ENCODE measurements at places on chromosomes 3 and 15.
A peak's percentile ranks its signal among the peaks of the same experiment; 100 is the strongest.

DNA sequence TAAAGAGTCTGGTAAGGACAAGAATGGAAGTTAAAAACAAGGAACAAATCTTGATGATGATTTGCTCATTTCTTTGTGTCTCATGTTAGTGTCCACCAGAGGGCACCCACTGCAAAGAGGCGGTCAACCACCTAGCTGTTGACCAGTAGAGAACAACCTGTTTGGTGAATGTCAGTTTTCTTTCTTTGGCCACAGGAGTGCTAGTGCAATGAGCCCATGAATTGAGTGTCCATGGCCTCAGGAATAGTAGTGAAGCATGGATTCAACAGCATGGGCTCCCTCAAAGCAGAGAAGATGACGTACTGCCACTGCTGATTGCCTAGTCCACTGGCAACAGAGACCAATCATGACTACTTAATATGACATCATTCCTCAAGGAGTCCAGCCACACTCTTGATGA lies 10.7 kb upstream of the CNTN6 start:
- DNase-seq = peak; percentile 15

DNA sequence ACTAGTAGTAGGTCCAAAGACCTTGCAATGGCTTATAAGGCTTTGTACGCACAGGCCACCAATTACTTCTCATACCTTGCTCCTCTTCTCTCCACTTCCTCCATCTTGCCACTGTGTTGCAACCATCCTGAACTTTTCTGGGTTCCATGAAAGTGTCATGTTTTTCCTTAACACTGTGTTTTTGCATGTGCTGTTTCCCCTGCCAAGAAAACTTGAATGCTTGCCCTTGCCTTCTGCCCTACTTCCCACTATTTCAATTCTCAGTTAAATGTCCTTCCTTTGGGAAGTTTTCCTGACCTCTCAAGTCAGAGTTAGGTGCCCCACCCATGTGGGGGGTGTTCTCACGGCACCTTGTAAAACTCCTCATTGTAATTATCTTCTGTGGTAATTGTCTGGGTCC lies 182.8 kb downstream of the THRB start:
- DNase-seq = no peak

DNA sequence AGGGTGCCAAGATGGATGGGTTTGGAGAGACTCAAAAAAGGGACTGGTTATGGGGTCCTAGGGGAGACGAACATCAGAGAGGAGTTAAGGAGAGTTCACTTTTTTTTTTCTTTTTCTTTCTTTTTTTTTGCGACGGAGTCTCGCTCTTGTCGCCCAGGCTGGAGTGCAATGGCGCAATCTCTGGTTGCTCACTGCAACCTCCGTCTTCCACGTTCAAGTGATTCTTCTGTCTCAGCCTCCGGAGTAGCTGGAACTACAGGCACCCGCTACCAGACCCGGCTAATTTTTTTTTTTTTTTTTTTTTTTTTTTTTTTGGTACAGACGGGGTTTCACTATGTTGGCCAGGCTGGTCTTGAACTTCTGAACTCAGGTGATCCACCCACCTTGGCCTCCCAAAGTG lies 1.2 kb downstream of the SPINT1 start:
- no peak for DNase-seq

GRCh38 chr3:58557491-58557890 lies 19.7 kb downstream of the FAM107A start:
- DNase-seq = no peak

DNA sequence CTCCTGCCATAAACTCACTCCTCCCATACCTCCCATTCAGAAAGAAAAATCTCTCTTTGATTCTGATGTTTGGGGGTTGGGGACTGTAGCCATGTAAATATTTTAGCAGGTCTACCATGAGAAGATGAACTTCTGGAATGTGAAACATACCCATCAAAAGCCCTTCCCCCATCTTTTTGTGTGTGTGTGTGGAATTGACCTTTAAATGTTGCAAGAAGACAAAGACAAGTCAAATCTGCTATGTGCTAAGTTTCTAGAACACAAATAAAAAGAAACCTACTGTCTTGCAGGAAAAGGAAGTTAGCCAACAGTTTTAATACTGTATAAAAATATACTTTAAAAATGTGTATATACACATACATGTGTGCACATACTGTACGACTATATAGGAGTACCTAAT lies 29.7 kb upstream of the USP50 start:
- DNase-seq = no peak

GRCh38 chr3:159859424-159859823 lies 129.2 kb upstream of the IL12A start:
- DNase-seq = no peak

GRCh38 chr15:84647726-84648125 lies 6.4 kb downstream of the WDR73 start:
- no peak for DNase-seq

- no peak for DNase-seq
Observed at GRCh38 chr15:74873756-74874424, 725 bp upstream of the SCAMP2 start.

DNA sequence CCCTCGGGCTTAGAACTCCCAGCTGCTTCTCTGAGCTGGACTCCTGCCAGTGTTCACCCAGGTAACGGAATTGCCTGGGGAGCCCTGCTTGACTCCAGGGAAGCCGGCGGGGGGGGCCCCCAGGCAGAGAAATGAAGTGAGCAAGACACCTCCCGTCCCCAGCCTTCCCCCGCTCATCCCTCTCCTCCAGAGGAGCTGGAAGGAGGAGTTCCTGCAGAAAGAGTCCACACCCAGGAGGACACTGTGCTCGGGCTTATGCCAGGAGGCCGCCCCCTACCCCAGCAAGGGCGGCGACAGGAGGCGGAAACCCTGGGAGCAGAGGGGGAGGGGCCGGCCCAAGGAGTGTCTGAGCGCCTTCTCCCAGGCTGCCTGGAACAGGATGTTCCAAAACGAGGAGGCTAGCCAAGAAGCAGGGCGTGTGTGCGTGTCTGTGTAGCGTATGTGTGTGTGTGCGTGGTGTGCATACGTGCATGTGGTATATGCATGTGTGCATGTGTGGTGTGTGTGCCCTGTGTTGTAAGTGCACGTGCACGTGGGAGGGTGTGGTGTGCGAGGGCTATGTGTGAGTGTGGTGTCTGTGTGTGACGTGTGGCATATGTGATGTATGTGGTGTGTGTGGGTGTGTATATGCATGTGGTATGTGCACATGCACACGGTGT lies 511.3 kb downstream of the SHQ1 start:
- DNase-seq = no peak

GRCh38 chr15:70902107-70902506 lies 9.5 kb downstream of the LRRC49 start:
- no peak for DNase-seq

GRCh38 chr15:41546851-41547786 lies 3.1 kb upstream of the RPAP1 start:
- DNase-seq = no peak

DNA sequence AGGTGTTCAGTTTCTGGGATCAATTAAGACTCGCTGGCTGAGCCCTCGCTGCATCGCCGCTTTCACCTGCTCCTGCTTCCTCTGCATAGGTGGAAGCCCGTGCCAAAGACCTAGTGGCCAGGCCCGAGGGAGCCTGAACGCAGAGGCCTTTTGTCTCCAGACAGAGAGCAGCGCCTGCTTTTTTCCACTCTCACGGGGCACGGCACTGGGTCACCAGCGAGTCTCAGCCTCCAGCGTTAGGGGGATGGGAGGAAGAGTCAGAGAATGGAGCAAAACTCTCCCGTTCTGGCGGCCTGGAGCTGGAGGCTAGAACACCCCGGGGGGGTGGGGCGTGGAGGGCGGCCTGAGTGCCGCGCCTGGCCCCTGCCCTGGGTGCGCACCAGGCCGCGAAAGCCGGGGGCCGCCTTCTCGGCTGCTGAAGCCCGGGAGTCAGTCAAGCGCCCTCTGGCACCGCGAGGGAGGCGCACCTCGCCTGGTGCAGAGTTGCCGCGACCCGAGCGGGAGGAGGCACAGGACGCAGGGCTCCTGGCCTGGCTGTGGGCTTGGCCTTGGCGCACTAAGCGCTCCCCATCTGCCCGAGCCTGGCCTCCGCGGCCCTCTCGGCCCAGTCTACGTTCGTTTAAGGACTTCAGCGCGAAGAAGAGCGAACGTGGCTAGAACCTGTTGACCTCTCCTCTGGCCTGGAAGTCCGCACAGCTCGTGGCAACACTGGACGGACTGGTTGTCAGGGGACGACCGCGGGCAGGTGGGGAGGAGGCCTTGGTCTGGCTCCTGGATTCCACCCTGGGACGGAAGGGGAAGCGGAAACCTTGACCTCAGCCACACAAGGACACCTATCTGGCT lies 21.5 kb downstream of the NR2F2 start:
- no peak for DNase-seq

DNA sequence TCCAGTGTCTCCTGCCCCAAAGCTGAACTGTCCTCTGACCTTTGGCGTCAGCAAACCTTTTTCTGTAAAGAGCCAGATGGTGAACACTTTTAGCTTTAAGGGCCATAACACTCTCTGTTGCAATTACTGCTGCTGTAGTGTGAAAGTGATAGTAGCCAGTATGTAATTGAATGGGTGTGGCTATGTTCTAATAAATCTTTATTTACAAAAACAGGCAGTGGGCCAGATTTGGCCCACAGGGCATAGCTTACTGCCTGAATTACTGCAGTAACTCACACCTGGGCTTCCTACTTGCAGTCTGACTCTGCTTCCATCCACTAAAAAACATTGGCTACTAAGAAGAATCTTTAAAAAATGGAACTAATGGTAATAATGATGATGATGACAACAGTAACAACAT lies 68.0 kb upstream of the SLC6A11 start:
- no peak for DNase-seq

- no peak for DNase-seq
Observed at GRCh38 chr3:165464736-165465135, 268.6 kb upstream of the SLITRK3 start.

DNA sequence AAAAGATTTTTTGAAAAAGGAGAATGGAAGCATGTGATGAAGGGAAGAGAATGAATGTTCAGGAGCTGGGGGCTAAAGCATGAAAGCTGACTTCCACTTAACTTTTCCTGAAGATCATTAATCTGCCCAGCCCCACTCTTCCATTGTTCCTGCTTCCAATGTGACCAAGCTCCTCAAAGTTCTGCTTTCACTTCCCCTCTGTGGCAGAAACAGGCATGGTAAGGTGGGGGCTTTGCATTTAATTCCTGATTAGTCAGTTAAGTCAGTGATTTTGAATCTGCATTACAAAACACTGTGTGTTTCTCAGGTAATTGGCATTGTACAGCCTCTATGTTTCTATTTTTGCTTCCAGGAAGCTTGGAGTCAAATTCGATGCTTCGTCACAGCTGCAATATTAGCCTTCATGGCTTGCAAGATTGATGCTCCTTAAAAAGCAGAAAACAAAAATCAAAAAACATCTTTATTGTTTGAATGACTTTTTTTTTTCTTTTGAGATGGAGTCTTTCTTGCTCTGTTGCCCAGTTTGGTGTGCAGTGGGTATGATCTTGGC lies 7.3 kb upstream of the TM6SF1 start:
- DNase-seq = no peak

DNA sequence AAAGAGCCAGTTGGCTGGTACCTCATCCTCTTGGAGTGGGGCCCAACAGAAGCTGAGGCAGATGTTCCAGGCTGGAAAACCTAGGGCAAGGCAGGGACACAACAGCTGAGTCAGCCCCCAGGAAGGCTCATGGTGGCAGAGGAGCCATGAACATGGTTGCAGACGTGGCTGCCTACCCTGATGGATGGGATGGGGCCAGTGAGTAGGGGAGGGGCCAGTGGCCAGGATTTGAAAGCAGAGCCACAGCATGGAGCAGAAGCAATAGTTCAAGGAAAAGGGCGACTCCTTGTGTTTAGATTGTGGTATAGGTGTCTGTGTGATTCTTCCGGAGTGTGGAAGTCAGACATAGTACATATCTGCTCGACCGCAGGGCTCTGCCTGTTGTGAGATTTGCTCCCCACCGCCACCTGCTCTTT lies 24.2 kb downstream of the PXYLP1 start:
- DNase-seq = peak; percentile 65

DNA sequence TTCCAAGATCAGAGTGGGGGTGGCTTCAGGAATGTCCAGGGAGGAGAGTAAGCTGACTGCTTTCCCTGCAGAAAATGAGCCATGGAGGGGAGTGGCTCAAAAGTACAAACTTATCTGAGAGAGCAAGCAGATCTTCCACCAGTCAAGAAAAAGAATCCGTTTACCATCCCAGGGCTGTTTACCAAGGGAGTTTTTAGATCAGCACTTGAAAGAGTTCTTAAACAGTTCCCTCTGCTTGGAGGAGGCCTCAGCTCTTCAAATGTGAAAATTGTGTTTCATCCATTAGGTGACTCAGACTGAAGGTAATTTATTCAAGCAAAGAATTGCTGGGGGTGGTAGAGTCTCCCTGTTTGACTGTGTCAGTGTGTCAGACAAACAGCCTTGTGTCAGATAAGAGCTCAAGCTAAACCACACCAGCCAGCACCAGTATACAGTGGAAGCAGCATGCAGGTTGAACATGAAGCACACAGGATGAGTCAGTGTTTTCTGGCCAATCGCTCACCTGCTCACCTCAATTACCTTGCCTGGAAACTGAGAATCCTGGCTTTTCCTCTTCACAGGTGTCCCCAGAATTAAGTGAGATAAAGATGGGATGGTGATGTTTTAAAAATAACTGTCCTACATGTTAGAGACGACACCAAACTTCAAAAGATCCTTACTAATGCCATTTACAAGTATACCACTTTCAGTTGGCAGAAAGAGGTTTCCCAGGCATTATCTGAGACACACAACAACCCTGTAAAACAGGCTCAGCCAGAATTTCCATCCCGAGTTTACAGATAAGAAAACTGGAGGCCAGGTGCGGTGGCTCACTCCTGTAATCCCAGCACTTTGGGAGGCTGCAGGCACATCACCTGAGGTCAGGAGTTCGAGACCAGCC lies 21.7 kb downstream of the SH3BP5 start:
- DNase-seq = peak; percentile 96

DNA sequence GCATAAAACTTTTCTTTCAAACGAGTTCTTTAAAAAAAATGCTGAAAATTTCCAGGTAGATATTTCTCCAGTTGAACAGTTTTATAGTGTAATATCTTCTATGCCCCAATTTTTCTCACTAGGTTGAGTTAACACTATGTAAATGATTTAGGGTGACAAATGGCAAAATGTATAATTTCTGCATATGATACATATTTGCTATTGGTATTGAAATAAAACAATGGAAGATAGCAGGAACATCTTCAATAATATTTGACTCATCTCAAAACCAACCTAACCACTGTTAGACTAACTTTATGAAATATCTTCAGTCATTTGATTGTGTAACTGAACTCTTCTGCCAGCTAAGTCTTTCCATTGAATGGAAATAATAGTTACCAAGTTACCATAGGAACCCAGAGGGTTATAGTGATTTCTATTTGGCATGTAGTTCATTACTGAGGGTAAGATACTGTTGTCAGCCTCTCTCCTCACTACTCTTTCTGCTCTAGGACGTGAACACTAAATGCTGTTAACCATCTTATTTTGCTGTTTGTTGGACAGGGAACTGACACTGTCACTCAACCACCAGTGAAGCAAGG lies 824.7 kb upstream of the NECTIN3 start:
- peak; percentile 21 for DNase-seq

DNA sequence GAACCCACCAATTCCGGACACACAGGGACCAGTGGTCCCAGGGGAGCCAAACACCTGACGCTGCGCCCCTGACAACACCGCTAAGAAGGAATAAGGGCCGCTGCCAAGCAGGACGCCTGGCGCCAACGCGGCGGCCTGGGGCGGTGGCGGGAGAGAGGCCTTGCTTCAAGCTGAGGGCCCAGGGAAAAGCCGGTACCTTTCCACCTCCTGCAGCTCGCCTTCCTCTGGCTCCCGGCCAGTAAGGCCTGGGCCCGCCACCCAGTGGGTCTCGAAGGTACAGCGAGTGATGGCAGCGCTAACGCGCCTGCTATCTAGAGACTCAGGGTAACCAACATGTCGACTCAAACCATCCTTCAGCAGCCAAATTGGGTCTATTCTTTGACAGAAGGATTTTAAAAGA lies 1074.1 kb downstream of the SI start:
- no peak for DNase-seq

GRCh38 chr3:95707268-95707667 lies 1107.1 kb upstream of the EPHA6 start:
- no peak for DNase-seq

All from activated CD4-positive, alpha-beta T cell treated with anti-CD3 and anti-CD28 coated beads, Interleukin-10, Interleukin-2, amounts not matched to agents 100 ng/mL and 50 ng/mL, durations not matched to agents 16 hours and 8 hours (primary cell).